HTR-8/SVneo (cell line): ENCODE measurements at places on chromosomes 7 and 10.

- DNase-seq, result peak; percentile 87
Measured at GRCh38 chr7:636396-636795, 90.1 kb upstream of the DNAAF5 start.

- no peak for DNase-seq
Measured at GRCh38 chr7:126820925-126821324, 431.8 kb downstream of the GRM8 start.

DNA sequence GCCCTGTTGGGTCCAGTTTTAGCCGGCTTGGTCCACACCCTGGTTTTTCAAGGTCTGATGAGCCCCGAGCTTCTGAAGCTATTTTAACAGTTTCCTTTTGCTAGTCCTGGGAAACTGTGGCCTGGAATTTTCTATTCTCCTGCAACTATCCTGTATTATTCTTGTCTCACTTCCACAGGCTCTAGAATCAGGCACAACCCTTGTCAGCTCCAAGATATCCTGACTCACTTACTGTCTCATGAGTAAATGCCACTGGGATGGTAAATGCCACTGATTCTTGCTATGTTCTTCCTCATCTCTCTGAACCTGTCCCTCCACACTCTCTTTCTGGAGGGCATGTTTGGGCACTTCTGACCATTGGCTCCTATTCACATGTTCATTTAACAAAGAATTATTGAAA lies 611.5 kb upstream of the IGFBP3 start:
- DNase-seq, result no peak

DNA sequence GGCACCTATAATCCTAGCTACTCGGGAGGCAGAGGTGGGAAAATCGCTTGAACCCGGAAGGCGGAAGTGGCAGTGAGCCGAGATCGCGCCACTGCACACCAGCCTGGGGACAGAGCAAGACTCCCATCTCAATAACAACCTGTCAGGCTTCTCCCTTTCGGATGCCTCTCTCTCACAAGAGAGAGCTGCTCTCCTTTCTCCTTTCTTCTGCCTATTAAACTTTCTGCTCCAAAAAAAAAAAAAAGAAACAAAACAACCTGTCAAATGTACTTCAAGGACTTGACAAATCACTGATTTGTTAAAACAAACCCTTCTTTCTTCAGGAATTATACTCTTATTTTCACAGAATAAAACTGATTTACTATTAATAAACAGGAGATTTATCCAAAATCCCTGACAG lies 3.6 kb downstream of the PSAP start:
- no peak for DNase-seq

DNA sequence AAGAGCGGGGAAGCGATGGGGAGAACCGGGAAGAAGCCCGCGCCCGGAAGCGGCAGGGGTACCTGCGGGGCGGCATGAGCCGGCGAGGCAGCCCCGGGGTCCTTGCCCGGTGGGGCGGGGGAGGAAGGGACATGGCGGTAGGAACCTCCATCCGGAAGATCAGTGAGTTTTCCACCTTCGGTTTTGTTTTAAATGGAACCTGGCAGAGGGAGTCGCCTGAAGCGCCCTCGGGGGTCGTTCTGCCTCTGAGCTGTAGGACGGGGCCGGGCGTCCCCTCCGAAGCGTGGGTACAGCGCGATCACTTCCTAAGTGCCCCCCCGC lies 471 bp downstream of the PFKP start:
- no peak for DNase-seq

- DNase-seq, result no peak
Measured at GRCh38 chr10:29862923-29863614, 196.3 kb downstream of the JCAD start.

GRCh38 chr7:101957744-101958525 lies 140.5 kb downstream of the CUX1 start:
- no peak for DNase-seq

GRCh38 chr7:73487486-73487885 lies 34.6 kb downstream of the BAZ1B start:
- DNase-seq, result no peak

GRCh38 chr10:88386204-88386788 lies 196.8 kb downstream of the RNLS start:
- no peak for DNase-seq

GRCh38 chr10:88066319-88066718 lies 202.9 kb downstream of the PTEN start:
- no peak for DNase-seq

DNA sequence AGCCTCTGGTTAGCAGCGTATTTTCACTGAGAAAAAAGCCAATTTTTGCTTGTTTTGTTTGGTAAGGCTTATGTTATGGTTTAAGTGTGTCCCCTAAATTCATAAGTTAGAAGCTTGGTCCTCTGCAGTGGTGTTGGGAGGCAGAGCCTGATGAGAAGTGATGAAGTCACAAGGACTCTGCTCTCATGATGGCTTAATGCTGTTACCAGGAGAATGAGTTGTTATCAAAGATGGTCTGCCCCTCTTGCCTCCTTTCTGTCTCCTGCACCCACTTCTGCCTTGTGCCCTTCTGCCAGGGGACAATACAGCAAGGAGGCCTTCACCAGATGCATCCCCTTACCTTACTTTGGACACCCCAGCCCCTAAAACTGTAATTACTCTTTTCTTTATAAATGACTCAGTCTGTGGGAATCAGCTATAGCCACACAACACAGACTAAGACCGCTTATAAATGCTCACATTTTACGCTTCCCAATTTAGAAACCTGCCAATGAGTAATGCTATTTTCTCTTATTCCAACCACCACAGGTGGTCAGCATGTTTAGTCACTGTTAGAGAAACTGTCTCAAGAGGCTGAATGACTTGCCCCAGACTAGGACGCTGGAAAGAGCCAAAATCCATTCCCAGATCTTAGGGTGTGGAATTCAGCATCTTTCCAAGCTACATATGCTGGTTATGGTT lies 6.1 kb upstream of the PKD1L1 start:
- DNase-seq, result no peak

DNA sequence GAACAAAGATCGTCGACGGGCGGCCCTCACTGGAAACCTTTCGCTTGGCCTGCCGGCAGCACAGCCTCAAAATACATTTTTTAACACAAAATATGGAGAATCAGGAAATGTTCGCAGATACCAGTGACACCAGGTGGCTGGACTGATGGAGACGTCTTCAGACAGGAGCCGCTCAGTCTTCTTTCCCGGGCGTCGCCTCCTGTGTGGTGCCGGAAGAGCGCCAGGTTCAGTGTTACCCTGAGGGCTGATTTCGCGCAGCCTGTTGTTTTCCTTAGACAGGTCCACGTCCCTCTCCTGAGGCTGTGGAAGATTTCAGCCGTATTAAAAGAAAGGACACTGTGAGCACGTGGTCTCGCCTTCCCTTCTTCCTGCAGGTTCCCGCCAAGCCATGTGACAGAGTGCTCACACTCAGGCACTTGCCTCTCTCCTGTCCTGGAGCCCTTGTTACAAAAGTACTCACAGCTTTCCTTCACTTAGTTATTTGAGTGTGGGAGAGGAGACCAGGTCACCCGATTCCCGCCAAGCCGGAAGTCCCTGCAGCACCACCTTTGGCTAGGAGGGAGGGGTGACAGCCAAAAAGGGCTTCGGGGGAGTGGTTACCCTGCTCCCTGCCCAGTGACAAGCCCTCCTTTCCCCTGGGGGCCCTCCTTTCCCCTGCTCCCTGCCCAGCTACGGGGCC lies 21.7 kb upstream of the PWWP2B start:
- no peak for DNase-seq

DNA sequence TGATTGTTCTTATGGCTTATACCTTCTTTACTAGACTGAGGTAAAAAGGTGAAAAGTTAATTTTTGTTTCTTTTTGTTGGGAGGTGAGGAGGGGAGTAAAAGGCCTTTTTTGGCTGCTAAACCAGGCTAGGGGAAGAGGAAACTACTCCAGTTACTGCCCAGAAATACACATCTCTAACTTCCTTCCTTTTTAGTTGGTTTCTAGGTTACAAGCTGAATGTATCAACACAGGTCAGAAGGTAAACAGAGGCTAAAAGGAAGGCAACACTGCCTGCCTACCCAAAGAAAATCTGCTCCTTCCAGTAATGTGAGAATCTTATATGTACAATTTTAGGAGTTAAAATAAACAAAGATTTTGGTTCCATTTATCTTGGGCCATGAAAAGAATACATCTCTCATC lies 140.4 kb downstream of the NRBF2 start:
- no peak for DNase-seq

DNA sequence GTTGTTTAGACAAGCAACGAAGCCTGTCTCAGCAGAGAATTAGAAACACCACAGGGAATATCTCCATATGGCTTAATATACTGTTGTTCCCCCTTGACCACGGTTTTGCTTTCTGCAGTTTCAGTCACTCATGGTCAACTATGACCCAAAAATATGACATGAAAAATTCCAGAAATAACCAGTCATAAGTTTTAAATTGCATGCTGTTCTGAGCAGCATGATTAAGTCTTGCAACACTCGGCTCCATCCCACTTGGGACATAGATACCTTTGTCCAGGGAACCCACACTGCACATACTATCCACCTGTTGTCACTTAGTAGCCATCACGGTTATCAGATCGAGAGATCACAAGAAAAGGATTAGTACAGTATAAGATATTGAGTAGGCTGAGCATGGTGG lies 60.7 kb upstream of the FOXK1 start:
- no peak for DNase-seq

GRCh38 chr10:77592510-77592909 lies 45.1 kb downstream of the KCNMA1 start:
- DNase-seq, result no peak

DNA sequence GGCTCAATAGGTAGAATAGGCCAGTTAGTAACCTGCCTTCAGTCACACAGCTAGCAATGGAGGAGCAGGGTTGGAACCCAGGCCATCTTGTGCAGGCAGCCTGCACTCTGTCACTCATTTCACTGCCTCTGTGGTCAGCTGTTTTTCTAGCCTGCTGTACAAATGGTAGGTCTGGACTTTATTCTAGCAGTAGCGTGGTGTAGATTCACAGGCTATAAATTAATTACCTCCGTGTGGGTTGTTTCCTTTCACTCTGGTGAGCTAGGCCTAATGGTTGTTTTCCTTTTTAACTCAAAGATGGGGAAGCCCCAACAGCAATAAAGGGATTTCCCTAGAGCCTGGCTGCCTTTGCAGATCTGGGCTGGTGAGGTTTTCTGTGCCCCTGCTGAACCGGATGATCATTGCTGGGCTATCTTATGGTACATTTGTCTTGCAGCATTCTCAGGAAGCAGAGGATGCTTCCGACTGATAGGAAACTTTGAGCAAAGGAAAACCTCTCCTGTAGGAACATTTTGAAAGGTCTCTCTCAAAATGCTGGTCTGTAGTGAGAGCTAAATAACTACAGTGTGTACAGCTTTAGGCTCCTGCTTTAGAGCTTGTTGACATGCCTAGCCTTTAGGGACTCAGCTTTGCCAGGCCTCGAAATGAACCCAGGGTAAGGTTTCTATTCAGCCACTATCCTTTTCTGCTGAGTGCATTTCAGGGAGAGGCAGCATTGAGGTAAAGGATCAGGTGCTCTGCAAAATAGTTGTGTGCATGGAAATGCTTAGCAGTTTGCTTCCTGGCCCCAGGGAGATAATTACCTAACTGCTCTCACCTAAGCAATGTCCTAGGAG lies 157.4 kb downstream of the ST7 start:
- no peak for DNase-seq

DNA sequence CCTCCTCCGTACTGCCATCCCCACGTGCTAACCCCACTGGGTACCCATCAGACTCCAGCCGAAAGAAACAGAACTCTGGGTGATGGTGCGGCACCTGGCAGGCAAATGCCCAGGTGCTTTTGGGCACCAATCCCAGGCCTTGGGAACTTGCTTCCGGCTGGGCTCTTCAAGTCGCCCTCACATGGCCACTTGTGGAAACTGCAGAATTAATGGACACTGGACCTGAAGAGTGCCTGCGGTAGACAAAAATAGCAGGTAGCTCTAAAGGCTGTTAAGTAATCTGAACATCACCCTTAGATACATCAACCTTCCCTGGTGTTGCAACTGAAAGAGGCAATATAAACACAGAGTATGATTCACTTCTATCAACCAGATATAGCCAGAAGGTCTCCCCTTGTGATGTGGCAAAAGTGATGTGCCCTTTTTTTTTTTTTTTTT lies 644.4 kb downstream of the GRM8 start:
- no peak for DNase-seq

DNA sequence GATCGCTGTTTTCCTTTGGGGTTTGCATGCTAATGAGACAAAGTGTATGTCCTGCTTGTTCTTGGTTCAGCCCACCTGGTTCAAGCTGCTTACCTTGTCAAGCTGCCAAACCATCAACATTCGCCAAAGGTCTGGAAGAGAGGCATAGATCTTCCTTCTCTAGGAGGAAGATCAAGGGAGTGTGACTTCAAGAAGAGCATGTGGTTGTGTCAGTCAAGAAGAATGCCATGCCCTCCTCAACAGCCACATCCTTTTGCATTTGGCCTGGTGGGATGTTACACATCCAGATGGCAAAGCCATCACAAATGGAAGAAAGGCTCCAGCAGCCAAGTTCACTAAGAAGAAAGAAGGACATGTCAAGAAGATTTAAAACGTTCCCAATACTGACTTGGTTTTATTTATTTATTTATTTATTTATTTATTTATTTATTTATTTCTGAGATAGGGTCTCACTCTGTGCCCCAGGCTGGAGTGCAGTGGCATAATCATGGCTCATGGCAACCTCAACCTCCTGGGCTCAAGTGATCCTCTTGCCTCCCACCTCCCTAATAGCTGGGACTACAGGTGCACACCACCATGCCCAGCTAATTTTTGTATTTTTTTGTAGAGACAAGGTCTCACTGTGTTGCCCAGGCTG lies 5.1 kb upstream of the PIP4K2A start:
- no peak for DNase-seq

GRCh38 chr10:106224676-106225075 lies 939.8 kb downstream of the SORCS1 start:
- no peak for DNase-seq

GRCh38 chr7:141462958-141463357 lies 88.3 kb upstream of the AGK start:
- no peak for DNase-seq

GRCh38 chr10:100746784-100747455 lies 1.5 kb downstream of the PAX2 start:
- DNase-seq, result no peak

DNA sequence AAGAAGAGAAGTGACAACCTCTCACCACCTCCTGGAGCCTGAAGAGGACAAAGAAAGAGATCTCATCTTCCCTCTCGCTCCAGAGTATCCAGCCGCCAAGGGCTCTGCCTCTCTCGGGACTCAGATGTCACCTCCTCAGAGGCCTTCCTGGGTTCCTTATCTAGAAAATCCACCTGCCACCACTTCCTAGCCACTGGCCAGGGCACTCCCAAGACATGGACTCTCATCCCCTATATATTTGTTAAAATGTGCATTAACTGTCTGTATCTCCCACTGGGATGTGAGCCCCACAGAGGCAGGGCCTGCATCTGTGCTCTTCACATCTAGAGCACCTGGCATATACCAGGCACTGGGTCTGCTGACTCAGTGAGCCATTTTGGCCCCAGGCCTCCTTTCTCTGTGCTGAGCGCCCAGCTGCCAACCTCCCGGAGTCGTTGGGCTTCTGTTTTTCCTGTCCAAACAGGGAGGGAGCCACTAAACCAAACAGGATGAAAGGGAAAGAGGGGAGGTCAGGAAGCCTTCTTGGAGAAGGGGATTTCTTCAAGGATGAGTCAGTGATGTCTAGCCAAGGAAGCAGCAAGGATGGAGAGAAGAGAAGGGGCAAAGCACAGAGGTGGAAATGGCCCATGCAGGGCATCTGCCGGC lies 58.9 kb downstream of the KCNMA1 start:
- DNase-seq, result no peak
